ENCODE measurements at places on chromosomes 3 and 15. TPM values are rescaled to one million over a fixed set of nuclear protein-coding genes. Genes with fewer than 3 reads are reported as not detected.

Gene ESYT3
- 1.3 TPM for total RNA-seq

- no peak for DNase-seq
Observed at GRCh38 chr3:185457376-185457775, 41.5 kb downstream of the TMEM41A start.

GRCh38 chr15:68497206-68497910 is 65.4 kb upstream of the ITGA11 start:
- DNase-seq, result no peak

Gene AHSG
- total RNA-seq, result not detected

DNA sequence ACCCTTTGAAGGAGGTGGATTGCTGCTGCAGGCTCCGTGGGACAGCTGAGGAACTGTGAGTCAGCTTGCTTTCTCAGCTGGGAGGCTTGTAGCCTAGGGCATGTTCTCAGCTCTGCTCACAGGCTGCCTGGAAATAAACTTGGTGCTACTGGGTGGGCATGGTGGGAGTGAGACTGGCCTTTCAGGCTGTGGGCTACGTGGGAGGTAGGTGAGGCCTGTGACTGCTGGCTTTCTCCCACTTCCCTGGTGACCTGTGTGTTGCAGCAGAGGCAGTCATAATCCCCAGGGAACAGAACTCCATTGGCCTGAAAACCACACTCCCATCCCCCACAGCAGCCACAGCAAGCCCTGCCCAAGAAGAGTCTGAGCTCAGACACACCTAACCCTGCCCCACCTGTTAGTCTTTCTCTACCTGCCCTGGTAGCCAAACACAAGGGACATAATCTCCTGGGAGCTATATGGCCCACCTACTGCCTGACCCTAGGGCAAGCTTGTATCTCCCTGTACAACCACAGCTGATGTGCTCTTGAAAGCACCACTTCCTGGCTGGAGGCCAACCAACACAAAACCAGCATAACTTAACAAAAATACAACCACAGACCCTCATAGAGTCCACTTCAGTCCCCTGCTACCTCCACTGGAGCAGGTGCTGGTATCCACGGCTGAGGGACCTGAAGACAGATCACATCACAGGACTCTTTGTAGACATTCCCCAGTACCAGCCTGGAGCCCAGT is 236.5 kb downstream of the SQOR start:
- DNase-seq, result no peak

DNA sequence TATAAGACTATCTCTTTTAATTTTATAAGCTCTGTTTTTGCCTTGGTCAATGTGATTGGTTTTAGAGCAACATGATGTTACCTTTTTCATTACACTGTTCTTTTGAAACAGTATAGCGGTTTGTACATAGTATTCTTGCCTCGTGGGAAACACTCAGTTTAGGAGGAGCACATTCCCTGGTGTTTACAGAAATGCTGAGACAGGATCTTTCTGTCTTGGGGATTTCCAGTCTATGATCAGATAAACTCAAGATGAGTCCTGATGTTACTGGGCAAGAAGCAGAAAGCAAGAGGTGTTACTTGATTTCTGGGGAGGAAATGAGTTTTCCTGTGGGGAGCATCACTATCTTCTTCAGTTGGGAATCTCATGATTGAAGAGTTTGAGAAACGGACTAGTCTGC is 2.5 kb downstream of the TMEM266 start:
- DNase-seq, result no peak

DNA sequence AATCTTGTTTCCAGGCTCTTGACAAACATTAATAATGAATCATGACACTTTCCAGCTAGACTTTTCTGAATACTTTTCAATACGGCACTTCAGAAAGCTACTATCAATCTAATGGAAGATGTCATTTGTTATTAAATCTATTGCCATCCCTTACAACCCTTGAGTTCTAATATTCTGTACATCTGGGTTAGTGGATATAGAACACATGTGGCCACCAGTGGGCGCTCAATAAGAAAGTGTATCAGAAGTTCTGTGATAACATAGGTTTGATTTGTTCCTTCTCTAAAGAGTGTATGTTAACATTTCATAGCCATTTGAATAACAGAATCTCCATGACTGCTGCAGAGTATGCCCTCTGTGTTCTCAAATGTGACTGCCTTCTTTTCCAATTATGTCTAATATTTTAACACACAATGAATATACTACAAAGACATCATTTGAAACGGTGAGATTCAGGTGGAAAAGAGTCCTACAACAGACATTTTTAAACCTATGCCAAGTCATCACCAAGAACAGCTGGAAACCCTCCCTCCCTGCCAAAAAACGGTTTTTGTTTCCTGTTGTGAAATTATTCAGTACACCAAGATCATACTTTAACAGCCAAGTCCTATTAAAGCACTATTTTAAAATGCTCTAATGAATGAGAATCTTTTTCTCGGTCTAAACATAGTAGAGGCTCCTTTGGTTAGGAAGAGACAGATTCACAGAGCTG is 22.2 kb downstream of the ALDH1A2 start:
- DNase-seq, result peak; percentile 69

Gene KBTBD8
- total RNA-seq, result 5.6 TPM

DNA sequence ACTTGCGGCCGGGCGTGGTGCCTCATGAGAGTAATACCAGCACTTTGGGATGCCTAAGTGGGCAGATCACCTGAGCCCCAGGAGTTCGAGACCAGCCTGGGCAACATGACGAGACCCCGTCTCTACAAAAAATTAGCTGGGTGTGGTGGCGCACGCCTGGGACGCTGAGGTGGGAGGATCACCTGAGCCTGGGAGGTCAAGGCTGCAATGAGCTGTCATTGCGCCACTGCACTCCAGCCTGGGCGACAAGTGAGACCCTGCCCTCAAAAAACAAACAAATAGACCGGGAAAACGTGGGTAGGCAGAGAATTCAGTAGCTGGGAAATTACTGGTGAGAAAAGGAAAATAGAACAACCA is 667 bp downstream of the UMPS start:
- DNase-seq, result no peak

GRCh38 chr3:37237252-37237651 is 62.9 kb upstream of the LRRFIP2 start:
- DNase-seq, result no peak

Gene GOLGA8S
- 0.53 TPM for total RNA-seq
